Lower lobe of right lung (tissue), 2 donors: ENCODE measurements at places on chromosomes 5 and 9.
A peak's percentile ranks its signal among the peaks of the same experiment; 100 is the strongest.

- H3K4me3 ChIP-seq: no peak overlapping the region
- no peaks in the 10 kb centered on the region for H3K27me3 ChIP-seq
- H3K27ac ChIP-seq: no peak overlapping the region
- no peak for DNase-seq
- H3K4me1 ChIP-seq: no peaks in the 10 kb centered on the region
These were observed 117.2 kb downstream of the TRPM3 start for GRCh38 chr9:71004196-71004595.

- no peaks in the 10 kb centered on the region for H3K27me3 ChIP-seq
- H3K4me1 ChIP-seq: peaks cover 11% of the 10 kb centered on the region
- no peaks in the 10 kb centered on the region for H3K36me3 ChIP-seq
- no peak overlapping the region for H3K4me3 ChIP-seq
- no peak for DNase-seq
These were observed 20.6 kb downstream of the MARCHF3 start for GRCh38 chr5:127009784-127010183.

- H3K27ac ChIP-seq: no peak overlapping the region
- H3K27me3 ChIP-seq: no peaks in the 10 kb centered on the region
- no peaks in the 10 kb centered on the region for H3K4me1 ChIP-seq
- no peak overlapping the region for H3K4me3 ChIP-seq
These were observed 183.5 kb downstream of the CDK5RAP2 start for GRCh38 chr9:120396418-120396817.

- H3K27ac ChIP-seq: no peak overlapping the region
- H3K4me1 ChIP-seq: no peaks in the 10 kb centered on the region
- no peak overlapping the region for H3K4me3 ChIP-seq
- H3K36me3 ChIP-seq: no peaks in the 10 kb centered on the region
- no peaks in the 10 kb centered on the region for H3K27me3 ChIP-seq
- DNase-seq: no peak
These were observed 229.9 kb upstream of the DAB2 start for GRCh38 chr5:39654715-39655114.

- H3K27ac ChIP-seq: no peak overlapping the region
- H3K4me3 ChIP-seq: no peak overlapping the region
- no peak for DNase-seq
These were observed 410.7 kb downstream of the DNAH5 start for GRCh38 chr5:13533833-13534232.

GRCh38 chr5:172119921-172120688 lies 67.9 kb downstream of the STK10 start:
- no peaks in the 10 kb centered on the region for H3K27me3 ChIP-seq
- no peak for DNase-seq
- H3K27ac ChIP-seq: no peak overlapping the region
- no peak overlapping the region for H3K4me3 ChIP-seq

DNA sequence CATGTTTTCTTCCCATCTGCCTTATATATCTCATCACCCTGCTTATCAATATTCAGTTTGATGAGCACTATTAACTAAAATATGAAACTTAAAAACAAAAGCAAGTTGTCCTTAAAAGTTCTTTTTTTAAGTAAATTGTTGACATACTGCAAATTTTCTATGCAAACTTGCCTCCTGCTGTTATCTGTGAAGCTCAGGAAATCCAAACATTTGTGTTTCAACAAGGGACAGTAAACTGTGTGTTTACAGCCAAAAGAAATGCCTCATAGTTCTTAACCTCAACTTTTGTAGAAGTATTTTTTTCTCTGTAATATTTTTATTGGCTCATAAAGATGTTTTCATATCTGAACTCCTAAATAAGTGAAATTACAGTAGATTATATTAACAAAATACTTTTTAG lies 7.7 kb upstream of the TTC23L start:
- H3K27me3 ChIP-seq: no peaks in the 10 kb centered on the region
- H3K27ac ChIP-seq: no peak overlapping the region
- peaks cover 49% of the 10 kb centered on the region for H3K36me3 ChIP-seq
- no peak for DNase-seq
- H3K4me3 ChIP-seq: no peak overlapping the region

DNA sequence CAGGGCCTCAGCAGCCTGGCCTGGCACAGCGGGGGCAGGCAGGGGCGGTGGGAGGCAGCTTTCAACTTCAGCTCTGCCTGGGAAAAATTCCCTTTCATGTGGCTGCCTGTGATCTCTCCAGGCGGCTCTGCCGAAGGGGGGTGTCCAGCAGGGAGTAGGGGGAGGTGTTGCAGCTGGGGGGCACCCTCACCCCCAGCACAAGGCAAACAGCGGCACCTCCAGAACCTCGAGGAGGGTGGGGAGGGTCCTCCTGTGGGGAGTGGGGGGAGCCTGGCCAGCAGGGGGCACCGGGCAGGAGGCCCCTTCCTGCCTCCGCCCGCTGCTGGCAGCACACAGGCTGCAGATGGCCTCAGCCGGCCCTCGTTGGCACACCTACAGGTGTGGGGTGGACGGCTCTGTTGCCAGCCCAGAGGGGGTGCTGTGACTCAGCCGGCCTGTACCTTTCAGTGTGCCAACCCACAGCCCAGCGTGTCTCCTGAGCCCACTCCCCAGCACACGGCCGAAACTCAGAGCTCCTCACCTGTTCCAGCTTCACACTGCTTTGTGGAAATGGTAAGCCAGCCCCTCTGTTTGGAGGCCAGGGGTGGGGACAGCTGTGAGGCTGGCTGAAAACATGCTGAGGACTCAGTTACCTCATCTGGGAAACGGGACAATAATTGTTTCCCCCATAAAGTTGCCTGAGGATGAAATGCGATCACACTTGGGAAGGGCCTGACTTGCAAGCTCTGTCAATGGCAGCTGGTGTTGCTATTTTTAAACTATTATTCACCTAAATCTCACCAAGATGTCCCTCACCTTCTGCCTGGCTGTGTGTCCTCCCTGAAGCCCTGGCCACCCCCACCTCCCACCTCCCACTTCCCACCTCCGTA lies 37.0 kb downstream of the CXXC5 start:
- peaks cover 14% of the 10 kb centered on the region for H3K4me1 ChIP-seq
- no peak overlapping the region for H3K4me3 ChIP-seq

DNA sequence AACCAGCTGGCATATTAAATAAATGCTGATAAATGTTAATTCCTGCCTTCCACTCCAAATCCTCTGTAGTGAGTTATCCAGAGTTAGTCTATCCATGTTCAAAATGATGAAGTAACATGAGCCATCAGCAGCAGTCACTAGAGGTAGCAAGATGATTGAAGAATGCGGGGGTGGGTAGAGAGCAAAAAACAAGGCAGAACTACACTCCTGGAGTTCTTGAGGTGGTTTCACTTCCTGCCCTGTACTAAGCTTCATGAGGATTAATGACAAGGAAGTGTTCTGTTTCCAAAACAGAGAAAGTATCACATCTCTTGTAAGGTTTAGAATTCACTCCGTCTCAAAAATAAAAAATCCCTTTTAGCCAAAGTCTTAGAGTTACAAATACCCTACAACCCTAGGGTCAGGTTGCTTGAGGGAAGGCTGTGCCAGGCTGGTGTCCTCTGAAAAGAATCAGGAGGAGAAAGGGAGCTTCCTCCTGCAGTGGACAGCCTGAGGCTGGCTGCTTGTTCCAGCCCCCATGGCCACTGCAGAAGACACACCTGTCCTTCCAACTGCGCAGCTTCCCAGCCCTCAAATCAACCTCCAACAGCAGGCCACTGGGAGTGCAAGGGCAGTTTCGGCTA lies 180.2 kb downstream of the DENND1A start:
- DNase-seq: no peak
- no peak overlapping the region for H3K4me3 ChIP-seq
- no peak overlapping the region for H3K27ac ChIP-seq

GRCh38 chr5:93382188-93382825 lies 198.7 kb downstream of the NR2F1-AS1 start:
- H3K27me3 ChIP-seq: no peaks in the 10 kb centered on the region
- no peak overlapping the region for H3K27ac ChIP-seq
- H3K4me1 ChIP-seq: no peaks in the 10 kb centered on the region
- no peaks in the 10 kb centered on the region for H3K36me3 ChIP-seq

GRCh38 chr9:79911724-79912123 lies 340.0 kb downstream of the TLE4 start:
- no peak overlapping the region for H3K4me3 ChIP-seq
- no peak overlapping the region for H3K27ac ChIP-seq
- H3K27me3 ChIP-seq: no peaks in the 10 kb centered on the region
- no peak for DNase-seq

- no peak overlapping the region for H3K27ac ChIP-seq
- DNase-seq: no peak
- H3K27me3 ChIP-seq: no peaks in the 10 kb centered on the region
These were observed 59.4 kb upstream of the RAPGEF1 start for GRCh38 chr9:131799177-131799823.

- H3K36me3 ChIP-seq: no peaks in the 10 kb centered on the region
- H3K4me1 ChIP-seq: no peaks in the 10 kb centered on the region
- H3K27me3 ChIP-seq: no peaks in the 10 kb centered on the region
These were observed 117.2 kb upstream of the TBCA start for GRCh38 chr5:77893225-77893860.

DNA sequence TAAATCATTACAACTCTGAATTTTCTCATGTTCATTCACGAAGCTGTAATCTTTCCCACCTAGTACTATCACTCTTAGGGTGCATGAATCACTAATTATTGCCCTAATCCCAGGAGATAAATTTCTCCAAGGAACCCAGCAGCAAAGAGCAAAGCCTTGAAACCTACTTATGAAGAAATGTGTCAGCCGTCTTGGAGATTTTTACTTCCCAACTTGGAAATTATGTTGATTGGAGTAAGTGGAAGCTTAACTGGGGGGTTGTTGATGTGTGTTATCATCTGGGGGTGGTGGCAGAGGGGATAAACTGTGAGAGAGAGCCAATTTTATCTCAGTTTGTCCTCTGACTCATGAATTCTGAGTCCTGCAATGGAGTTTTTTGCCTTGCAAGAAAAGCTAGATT lies 440.5 kb upstream of the WWC1 start:
- no peaks in the 10 kb centered on the region for H3K27me3 ChIP-seq
- H3K27ac ChIP-seq: no peak overlapping the region
- no peaks in the 10 kb centered on the region for H3K4me1 ChIP-seq
- no peak overlapping the region for H3K4me3 ChIP-seq
- DNase-seq: no peak
- H3K36me3 ChIP-seq: no peaks in the 10 kb centered on the region

DNA sequence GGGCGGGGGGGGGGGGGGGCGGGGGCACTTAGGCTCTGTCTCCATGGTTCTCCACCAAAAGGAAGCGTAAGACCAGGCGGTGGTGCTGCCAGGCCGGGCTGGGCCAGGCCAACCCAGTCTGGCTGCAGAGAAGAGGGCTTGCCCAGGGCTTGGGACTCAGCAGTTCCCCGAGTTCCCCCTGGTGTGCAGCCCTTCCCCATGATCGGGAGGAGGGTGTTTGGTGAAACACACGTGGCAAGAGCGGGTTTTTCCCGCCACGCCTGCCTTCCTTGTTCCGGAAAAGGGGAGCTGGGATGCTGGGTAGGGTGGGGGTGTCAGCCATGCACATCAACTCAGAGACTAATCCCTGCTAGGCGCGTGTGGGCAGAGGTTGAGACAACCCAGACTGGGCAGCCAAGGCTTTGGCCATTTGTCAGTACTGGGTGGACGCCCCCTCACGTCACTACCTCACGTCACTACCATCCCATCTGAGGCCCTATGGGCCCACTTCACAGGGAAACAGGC lies 32.9 kb downstream of the PRRX2 start:
- H3K27ac ChIP-seq: peak overlapping the region; percentile 65
- peaks cover 30% of the 10 kb centered on the region for H3K4me1 ChIP-seq
- H3K36me3 ChIP-seq: no peaks in the 10 kb centered on the region
- no peak overlapping the region for H3K4me3 ChIP-seq
- no peak for DNase-seq

DNA sequence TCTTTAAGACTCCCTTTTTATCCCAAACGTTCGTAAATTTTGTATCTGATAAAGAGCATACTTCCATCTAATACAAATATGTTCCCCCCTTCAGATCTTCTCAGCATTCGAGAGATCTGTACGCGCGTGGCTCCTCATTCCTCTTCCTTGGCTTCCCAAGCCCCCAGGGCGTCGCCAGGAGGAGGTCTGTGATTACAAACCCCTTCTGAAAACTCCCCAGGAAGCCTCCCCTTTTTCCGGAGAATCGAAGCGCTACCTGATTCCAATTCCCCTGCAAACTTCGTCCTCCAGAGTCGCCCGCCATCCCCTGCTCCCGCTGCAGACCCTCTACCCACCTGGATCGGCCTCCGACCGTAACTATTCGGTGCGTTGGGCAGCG lies 19.9 kb downstream of the CDKN2A start:
- no peak for DNase-seq
- no peak overlapping the region for H3K27ac ChIP-seq
- peaks cover 98% of the 10 kb centered on the region for H3K27me3 ChIP-seq
- H3K36me3 ChIP-seq: no peaks in the 10 kb centered on the region
- H3K4me3 ChIP-seq: peak overlapping the region; percentile 53

DNA sequence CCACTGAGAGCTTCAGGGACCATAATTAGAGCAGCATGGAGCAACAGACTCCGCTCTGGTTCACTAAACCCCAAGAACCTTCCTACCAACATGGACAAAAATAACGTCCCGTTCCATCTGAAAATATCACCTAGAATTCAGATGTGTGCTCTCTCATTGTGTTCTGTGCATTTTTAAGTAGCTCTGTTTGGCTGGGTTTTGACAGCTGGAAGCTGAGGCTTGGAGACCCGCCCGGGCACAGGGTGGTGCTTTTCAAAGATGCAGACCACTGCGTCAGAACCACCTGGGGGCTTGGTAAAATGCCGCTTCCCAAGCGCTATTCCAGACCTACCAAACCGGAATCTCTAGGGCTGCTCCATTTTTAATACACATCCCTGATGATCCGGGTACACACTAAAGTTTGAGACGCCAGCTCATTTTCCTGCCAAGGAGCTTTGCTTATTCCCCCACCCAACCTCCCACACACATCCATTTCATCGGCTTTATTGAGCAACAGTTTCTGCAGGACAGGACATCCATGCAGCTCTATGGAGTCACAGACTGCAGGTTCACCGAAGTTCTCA lies 104.8 kb downstream of the GABBR2 start:
- no peaks in the 10 kb centered on the region for H3K4me1 ChIP-seq
- no peaks in the 10 kb centered on the region for H3K27me3 ChIP-seq
- H3K4me3 ChIP-seq: no peak overlapping the region
- H3K36me3 ChIP-seq: no peaks in the 10 kb centered on the region
- H3K27ac ChIP-seq: no peak overlapping the region

DNA sequence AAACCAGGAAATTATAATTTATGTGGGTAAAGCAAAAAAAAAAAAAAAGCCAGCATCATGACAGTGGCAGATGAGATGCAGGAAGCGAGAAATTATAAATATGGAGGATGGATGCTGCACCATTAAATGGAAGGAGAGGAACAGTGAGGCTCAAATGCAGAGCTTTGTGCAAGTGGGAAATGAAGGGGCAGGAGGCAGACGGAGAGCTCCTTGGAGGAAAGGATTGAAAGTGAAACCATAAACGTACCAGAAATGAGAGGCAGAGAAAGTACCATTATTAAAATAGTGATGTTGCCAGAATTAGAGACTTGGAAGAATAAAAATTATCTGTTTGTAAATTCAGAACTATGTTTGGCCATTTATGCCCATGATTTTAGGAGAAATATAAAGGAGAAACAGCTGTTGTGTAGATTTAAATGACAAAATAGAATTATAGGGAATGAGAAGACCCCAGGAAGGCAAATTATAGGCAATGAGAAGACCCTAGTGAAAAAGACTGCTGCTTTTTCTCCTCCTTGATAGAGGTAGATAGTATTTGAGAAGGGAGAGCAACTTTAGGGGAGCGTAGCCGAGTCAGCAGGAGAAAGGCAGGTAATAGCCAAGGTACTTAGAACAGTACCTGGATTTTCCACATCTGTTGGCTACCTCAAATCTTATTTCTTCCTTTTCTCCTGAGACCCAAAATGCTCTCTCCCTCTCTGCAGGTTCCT lies 341.0 kb upstream of the CD180 start:
- peak overlapping the region; percentile 72 for H3K27ac ChIP-seq
- no peak for DNase-seq
- H3K36me3 ChIP-seq: no peaks in the 10 kb centered on the region
- H3K4me3 ChIP-seq: peak overlapping the region; percentile 42

GRCh38 chr9:1617419-1617818 lies 397.7 kb upstream of the SMARCA2 start:
- H3K4me3 ChIP-seq: no peak overlapping the region
- no peaks in the 10 kb centered on the region for H3K36me3 ChIP-seq
- H3K27ac ChIP-seq: no peak overlapping the region
- no peak for DNase-seq
